ENCODE measurements at places on chromosomes 5 and 9. TPM values are rescaled to one million over a fixed set of nuclear protein-coding genes. Genes with fewer than 3 reads are reported as not detected.
A peak's percentile ranks its signal among the peaks of the same experiment; 100 is the strongest.

SUSD3 gene
- total RNA-seq, result not detected

DNA sequence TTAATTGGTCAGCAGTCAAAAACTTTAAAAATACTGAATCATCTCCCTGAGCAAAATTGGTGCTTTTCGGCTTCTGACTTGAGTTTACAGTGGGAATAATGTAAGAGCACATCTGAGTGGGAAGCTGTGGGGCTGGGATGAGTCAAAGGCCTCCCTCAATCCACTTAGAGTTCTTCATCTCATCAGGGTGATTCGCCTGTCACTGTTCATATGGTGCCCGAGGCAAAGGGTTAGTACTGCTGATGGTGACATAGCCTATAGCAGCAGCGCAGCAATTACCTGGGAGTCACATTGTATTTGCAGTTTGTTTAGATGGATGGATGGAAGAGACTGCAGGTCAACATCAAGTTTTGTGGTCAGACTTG, 113.8 kb upstream of the ZNF608 start:
- no peak for DNase-seq

DNA sequence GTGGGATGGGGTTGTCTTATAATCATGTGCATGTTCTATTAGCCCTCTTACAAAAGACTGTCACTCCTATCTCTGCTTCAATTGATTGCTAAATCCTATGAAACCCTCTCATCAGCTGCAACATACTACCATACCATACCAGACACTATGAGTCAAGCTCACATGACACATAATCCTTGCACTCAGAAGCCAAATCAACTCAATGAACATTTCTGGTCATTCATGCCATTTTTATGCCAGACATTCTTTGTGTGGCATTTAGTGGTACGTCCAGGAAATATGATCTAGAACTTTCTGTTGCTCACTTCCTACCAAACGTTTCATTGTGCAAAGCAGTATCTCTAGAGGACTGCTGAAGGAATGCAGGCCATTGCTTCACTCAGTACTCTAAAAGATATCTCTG, 159.2 kb upstream of the GNA14 start:
- peak; percentile 45 for DNase-seq

- DNase-seq, result peak; percentile 25
Observed at GRCh38 chr5:178068293-178068692, 45.0 kb upstream of the N4BP3 start.

GRCh38 chr9:2496934-2497333, 124.7 kb upstream of the VLDLR start:
- no peak for DNase-seq

GRCh38 chr9:16266648-16267276, 603.7 kb downstream of the BNC2 start:
- DNase-seq, result no peak

DNA sequence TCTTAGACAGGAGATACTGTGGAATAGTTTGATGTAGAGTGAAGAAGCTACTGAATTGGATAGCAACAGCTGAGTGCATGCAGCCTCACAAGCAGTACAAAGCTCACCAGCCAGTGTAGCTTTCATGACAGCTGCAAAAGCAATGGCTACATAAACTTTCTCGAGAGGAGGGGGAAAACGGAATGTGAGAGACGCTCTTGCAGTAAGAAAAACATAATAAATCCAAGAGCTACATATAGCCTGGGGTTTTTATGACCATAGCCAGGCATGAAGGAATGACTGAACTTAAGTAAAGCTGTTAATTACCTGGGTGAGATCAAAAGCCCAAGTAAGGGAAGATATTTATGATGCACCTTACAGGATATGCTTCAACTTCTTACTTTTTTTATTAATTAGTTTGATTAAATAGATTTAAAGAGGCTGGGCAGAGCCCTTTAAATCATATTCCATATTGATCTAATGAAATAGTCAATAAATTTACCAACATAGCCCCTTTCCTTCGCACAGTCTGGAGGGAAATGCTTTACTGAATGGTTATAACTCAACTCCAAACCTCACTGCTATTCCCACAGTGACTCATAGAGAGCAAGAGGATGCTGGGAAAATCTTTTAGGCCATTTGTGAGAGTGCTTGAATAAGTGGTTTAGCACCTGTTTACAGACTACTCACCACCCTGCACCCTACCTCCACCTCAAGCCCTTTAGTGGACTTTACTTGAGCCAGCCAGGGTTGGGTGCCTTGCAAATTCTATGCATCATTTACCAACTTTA, 407.2 kb upstream of the CLINT1 start:
- no peak for DNase-seq

DNA sequence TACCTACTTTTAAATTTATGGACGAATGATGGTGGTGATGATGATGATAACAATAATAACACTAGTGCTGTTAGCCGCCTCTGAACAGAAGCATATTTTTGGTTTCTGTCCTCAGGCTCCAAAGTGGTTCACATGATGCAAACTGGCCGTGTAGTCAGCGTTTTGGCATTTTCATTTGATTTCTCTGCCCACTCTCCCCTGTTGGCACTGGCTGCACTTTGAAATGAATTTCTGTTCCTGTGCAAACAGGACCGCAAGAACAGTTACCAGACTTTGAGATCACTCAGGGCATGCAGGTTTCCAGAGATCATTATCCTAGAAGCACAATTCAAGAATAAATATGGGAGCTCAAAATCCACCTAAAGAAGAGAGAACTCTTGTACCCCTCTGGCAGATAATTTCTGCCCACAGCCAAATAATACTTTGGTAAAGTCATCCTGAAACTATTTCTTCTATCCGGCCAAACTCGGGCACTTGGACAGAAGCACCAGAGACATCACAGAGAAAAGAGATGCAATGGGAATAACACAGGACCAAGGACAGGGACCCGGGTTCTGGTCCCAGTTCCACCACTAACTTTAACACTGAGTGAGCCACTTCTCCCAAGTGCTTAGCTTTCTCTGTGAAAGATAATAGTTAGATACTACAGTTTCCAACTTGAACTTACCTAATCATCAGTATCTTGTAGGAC, 201.7 kb upstream of the PTGER4 start:
- no peak for DNase-seq

DNA sequence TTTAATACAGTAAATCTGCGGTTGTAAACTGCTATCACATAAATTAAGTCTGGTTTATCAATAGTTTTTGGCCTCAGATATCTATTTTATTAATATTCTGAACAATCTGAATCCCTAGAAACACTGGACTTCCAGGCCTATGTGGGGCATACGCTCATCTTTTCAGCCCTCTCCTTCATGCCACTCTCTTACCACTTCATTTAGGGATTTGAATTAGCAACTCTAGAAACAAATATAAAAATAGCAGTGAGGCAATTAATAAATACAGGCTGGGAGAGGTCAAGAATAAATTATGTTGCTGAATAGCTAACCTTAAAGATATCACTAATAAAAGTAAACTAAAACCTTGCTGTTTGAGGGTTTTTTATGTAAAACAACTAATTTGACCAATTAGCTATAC, 480.3 kb upstream of the CD180 start:
- DNase-seq, result no peak

DNA sequence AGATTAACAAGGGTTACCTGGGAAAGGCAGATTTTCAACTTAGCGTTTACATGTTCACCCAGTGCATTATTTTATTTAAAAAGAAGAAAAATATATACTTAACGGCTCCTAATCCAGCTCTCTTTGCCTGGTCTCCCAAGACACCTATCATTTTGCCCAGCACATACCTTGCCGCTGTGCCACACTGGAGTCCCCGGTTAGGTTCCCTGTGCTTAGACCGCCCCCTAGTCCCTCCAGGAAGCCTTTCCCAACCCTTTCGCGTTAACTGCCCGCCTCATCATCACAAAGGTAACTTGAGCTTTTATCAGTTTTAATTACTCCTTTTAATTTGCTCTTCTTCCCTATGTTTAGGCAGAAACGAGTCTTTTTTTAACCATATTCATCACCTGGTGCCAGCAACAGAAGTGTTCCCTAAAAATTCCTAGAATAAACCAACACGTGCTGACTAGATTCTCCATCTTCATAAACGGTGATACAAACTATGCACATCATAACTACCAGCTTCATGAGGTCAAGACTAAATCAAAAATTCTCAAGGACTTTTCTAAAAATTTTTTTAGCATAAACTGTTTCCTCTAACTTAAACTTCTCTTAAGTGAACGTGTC, 19.7 kb downstream of the DNAJA1 start:
- peak; percentile 55 for DNase-seq

DNA sequence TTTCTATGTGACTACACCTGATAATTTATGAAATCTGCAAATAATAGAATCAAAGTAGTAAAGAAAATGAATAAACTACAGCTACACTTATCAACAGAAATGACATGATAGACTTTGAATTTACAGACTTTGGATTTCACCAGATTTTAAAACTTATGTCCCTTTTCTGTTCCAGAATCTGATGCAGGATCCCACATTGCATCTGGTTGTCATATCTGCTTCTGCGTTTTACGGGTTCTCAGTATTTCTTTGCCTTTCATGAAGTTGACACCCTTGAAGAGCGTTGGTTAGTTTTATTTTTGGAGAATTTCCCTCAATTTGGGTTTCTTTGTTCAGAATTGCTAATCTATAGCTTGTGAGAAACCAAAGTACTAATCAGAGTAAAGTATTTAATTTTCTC, 174.9 kb upstream of the ADCY2 start:
- no peak for DNase-seq

- peak; percentile 70 for DNase-seq
Observed at GRCh38 chr9:130869250-130869649, 27.4 kb downstream of the QRFP start.

- DNase-seq, result peak; percentile 48
Observed at GRCh38 chr5:58498340-58498942, 7.2 kb downstream of the GAPT start.
